ENCODE measurements at places on chromosomes 7 and 10.

DNA sequence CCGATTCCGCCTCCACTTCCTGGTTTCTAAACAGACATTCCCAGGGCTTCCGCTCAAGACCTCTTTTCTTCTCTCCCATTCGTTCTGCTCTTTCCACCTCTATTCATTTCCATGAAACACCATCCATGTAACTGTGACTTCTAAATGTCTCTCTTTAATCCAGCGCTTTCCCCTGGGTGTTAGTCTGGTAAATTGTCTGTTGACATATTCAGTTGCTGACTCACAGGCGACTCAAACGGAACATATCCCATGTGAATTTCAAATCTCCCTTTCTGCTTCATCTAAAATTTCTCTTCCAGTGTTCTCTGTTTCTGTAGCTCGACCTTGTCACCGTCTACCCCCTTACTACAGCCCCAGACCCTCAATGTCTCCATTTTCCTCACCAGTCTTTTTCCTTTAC lies 119.1 kb downstream of the PFKFB3 start:
- DNase-seq, result no peak

DNA sequence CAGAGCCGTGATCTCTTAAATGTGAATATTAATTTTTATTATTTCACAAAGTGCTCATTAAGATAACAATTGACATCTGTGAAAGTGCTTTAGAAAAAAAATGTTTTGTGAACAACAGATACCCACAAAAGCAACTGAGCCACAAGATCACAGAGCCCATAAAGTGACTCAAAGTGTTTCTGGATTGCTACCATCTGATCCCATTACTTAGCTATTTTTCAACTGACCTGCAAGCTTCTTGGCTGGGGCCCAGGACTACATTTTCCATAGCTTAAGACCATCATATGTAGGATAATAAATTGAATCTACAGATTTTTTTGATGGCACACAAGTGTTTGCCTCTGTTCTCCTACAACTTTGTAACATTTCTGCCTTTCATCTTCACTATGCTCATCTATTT lies 674.4 kb downstream of the PHTF2 start:
- DNase-seq, result no peak

- DNase-seq, result no peak
These were observed 51.2 kb upstream of the RELN start for GRCh38 chr7:104040666-104041065.

- DNase-seq, result no peak
These were observed 11.8 kb upstream of the EMX2 start for GRCh38 chr10:117530791-117531190.

- no peak for DNase-seq
These were observed 283.1 kb upstream of the DKK1 start for GRCh38 chr10:52030975-52031374.

DNA sequence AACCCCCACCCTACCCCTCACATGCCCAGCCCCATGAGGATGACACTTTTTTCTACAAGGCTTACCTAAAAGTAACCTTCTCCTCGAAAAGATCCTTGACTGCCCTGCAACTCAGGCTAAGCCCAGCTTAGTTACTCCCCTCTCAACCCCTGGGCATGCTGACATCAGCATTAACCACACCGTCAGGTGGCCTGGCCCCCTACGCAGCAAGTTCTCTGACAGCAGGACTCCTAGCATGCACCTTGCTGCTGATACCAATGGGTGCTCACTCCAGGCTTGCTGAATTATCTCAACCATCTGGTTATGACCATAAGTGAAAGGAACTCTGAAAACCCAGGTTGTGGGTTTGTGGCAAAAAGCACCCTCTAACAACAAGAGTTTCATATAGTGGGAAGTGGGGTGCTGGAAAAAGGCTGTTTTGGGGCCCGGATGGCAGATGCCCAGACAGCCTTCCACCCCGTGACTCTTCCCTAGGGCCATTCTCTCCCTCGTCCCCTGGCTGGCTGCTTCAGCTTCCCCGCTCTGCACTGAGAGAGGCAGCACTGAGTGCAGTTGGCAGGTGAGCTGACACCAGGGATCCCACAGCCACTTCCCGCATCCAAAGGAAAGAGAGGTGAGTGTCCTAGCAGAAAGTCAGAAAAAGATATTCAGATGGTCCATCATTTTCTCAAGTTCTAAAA lies 518.9 kb downstream of the KCNMA1 start:
- no peak for DNase-seq

GRCh38 chr7:105213611-105214010 lies 175.1 kb downstream of the SRPK2 start:
- DNase-seq, result no peak

DNA sequence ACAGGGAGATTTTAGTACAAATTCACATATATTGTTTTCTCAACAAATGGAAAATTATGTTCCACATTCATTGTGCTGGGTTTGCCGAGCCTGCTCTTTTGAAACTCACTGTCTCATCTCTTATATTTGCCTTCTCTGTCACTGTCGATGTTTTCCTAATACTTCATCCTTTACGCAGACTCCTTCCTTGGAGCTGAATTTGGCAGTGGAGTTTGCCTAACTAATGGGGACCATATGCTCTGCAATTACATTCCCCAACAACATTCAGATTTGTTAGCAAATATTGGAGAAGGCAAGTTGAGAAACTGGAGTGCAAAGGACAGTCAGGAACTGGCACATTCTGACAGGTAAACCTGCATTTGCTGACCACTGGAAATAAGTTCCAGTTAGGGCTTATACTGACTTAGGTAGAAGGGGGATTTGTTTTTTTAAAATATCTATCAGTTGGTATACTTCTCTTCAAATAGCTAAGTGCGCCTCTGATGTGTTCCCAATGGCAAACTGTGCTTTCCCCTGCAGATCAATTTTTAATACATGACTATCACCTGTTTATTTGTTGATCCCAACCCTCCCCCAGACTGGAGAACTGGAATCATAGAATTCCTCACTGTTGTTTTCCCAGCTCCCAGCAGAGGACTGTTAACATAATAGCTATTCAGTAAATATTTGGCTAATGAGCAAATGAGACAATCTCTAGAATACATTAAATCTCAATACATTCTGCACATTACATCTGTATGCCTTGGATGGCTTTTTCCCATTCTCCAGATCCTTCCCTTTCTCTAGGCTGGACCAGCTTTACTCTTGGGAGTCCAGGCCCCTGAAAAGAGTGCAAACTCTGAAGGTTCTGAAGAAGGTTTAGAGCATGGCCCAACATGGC lies 769.3 kb downstream of the KCNMA1 start:
- no peak for DNase-seq

DNA sequence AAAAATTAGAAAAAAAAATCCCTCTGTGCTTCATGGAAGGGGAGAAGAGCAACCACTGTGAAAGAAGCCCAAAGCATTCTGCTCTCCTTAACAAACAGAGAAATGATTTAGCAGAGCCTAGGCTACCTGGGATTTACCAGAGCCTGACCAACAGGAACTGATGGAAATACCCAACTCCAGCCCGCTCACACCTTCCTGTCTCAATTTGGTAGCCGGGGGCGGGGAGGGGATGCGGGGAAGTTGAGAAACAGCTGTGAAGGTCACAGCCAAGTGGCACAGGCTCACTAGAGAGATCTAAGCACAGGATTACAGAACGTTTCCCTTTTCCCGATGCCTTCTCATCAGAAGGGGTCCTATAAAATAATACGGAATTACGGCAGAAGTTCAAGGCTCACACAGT lies 17.6 kb downstream of the RSU1 start:
- DNase-seq, result no peak

DNA sequence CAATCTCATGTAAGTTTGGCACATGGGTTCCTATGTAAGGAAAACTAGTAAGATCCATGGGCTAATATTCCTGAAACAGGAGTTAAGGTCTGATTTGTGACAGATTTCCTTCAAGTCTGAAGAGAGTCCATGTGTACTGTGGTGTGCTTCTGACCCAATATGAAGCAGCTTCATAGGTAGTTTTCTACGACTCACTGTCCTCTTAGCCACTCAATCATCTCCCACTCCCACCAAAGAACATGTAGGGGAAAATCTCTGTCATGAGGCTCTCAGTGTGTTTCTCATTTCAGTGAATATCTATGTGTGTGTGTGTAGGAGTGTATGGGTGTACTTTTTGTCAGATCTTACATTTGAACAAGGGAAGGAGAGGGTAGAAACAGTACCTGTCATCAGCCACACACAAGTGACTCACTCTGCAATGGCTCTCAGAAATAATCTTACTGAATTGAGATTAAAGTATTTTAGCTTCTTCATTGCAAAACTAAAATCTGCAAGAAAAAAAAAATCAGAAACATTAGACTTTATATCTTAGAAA lies 31.1 kb downstream of the RELN start:
- DNase-seq, result no peak

GRCh38 chr10:121244818-121245217 lies 353.4 kb downstream of the FGFR2 start:
- DNase-seq, result no peak

Measured in stimulated activated CD4-positive, alpha-beta T cell treated with anti-CD3 and anti-CD28 coated beads, Interleukin-12 subunit alpha, Interleukin-12 subunit beta, amount 100 ng/mL, for 4 hours (primary cell).